Caco-2 (cell line): ENCODE measurements at places on chromosomes 2 and 18.

- DNase-seq = no peak
Measured at GRCh38 chr2:54081574-54081973, 33.8 kb upstream of the ACYP2 start.

- DNase-seq = no peak
Measured at GRCh38 chr2:110804915-110805314, 72.5 kb downstream of the ACOXL start.

DNA sequence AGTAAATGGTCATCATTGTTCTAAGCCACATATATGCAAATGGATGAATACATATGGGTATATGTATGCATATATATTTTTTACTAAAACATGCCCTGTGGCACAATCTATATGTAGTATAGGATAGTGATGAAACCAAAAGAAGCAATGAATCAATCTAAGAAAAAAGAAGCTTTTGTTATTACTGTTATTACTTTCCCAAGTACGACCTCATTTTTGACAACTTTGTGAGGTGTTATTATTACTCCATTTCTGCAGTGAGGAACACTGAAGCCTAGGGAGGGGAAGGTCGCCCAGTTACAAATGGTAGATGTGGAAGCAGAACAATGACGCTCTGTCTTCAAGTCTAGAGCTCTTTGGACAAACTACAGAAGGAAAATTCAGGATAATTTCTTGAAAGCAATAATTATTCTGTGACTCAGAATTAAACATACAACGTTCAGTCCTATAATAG lies 38.3 kb downstream of the STAT4 start:
- no peak for DNase-seq

GRCh38 chr18:42298759-42299675 lies 344.0 kb downstream of the PIK3C3 start:
- peak; percentile 70 for DNase-seq

- no peak for DNase-seq
Measured at GRCh38 chr2:26173776-26174482, 1.0 kb downstream of the GAREM2 start.
